Activated naive CD4-positive, alpha-beta T cell treated with anti-CD3 and anti-CD28 coated beads for 36 hours (primary cell): ENCODE measurements at places on chromosomes 7 and 10. TPM values are rescaled to one million over a fixed set of nuclear protein-coding genes. Genes with fewer than 3 reads are reported as not detected.
A peak's percentile ranks its signal among the peaks of the same experiment; 100 is the strongest.

- no peak for DNase-seq
Measured at GRCh38 chr7:138396251-138397070, 63.6 kb upstream of the TRIM24 start.

- no peak for DNase-seq
Measured at GRCh38 chr7:29605671-29606070, 42.0 kb downstream of the PRR15 start.

DNA sequence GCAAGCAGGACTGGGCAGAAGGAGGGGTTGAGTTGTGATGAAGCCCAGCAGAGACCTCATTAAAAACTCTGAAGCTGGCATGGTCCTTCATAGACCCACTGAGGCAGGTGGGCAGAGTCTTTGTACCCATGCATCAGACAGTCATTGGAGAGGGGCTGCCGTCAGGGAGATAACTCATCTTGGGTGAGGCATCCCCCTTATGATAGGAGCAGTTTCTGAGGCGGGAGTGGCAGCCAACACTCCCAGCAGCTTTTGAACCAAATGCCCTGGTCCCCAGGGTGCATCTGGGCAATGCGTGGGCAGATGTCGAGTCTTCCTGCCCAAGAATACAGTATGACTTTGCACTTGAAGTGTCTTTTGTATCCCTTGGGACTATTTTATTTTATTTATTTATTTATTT, 68.1 kb downstream of the HTR5A start:
- no peak for DNase-seq

GRCh38 chr7:44119829-44120380, 3.4 kb downstream of the POLD2 start:
- DNase-seq: no peak

- peak; percentile 82 for DNase-seq
Measured at GRCh38 chr7:151017953-151018420, 6.3 kb downstream of the ATG9B start.

GRCh38 chr10:91198781-91199180, 21.7 kb upstream of the PCGF5 start:
- DNase-seq: peak; percentile 37

DNA sequence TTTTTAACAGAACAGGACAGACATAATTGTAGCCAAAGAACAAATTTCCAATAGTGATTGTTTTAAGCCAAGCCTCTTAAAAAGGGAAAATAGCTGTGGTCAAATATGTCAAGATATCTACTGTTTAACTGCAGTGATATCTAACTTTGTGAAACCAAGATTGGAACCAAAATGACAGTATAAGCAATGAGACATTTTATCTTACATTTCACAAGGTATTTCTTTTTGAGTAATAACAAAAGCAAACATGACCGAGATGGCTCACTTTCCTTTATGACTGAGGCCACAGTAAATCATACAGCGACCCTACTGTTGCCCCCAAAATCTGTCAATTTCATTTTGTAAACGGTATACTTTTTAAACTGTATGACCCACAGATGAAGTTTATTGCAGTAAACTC, 215.8 kb downstream of the MLLT10 start:
- DNase-seq: no peak

DNA sequence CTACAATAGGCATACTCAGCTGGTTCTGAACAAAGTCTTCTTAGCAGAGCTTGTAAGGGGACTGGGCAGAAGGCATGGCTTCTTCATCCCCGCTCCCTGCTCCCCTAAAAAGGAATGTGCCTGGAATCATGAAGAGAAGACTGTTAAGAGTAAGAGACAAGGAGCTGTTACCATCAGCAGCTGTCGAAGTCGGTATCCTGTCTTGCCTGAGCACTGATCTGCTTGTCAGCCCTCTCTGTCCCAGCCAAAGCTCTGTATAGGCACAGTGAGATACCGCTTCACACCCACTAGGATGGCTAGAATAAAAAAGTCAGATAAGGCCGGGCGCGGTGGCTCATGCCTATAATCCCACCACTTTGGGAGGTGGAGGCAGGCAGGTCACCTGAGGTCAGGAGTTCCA, 2.4 kb downstream of the ABLIM1 start:
- no peak for DNase-seq

- DNase-seq: peak; percentile 86
Measured at GRCh38 chr10:84205049-84205852, 10.9 kb downstream of the CDHR1 start.

GRCh38 chr7:1227071-1227804, 5.4 kb upstream of the UNCX start:
- DNase-seq: no peak

GRCh38 chr7:68550027-68550426, 1048.2 kb upstream of the AUTS2 start:
- DNase-seq: no peak

DNA sequence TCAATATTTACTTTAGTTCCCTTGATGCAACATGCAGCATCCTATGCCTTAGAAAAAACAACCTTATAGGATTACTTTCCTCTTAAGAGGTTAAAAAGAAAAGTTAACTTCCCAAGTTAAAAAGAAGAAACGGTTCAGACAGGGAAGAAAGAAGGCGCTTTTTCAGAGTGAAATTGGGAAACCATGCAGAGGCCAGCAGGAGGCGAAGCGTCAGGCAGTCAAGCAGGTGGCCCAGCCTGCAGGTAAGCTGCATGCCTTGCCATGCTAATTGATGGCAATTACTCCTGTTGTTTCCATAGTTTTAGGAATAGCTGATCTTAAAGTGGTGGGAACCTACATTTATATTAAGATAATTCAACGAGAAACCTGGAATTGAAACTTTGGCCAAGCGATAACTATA, 302.6 kb upstream of the SP4 start:
- DNase-seq: no peak

GRCh38 chr10:132550366-132551092, 12.9 kb downstream of the INPP5A start:
- DNase-seq: no peak

DNA sequence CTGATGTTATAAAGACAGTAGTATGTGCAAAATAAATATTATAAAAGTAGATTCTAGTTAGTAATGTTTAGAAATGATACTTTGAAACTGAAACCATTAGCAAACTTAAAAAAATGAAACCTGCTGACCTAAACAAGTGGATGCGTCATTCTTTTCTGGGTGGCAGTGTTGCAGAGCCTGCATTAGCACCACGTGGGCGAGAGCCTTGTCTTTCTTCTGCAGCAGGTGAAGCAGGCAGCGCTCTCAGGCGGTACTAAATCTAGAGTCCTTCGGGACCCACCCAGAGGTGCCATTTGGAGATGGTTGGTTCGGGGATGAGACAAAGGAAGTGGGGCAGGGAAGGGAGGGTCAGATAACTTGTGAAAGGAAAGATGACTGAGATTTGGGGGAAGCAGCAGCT, 759.1 kb upstream of the IGFBP3 start:
- no peak for DNase-seq

DNA sequence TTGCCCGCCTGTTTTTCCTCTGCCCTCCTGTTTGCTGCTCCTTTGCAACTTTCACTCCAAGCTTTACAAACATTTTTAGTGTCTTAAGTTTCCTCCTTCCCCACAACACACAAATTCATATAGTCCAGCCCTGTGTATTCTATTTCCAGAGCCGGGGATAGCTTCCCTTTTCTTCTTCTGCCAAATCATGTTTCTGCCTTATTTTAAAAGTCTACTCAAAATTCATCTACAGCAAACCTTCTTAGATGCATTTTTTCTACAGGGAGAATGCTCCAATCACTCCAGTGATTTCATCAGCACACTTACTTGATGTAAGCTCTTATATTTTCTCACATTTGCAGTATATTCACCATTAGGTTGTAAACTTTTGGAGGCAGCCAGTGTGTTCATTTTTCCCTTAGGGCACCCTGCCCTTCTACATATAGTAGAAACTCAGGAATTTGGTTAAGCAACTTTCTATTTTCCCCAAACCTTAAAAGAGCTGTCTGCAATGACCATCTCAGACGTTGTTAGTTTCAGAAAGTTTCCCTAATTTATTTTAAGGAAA, 12.4 kb upstream of the ACTA2 start:
- no peak for DNase-seq

- no peak for DNase-seq
Measured at GRCh38 chr10:79472951-79473350, 27.5 kb upstream of the ZCCHC24 start.

GRCh38 chr7:129240119-129240820, 15.4 kb downstream of the AHCYL2 start:
- no peak for DNase-seq

DNA sequence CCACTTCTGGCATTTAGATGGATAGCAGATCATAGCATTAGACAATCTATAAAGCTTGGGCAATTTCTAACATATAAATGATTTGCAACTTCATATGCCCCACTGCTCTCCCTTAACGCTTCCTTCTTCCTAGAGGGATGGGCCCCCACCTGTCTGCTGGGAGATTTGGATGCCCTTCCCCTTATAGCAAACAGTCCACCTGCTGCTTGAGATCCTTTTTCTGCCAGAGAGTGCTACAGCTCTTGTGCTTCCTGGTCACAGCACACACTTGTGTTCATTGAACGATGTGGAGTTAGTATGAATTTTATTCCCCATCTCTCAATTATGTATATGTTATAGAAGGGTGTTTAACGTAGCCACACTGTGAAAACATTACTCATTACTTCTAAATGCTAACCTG, 10.4 kb upstream of the PCGF5 start:
- no peak for DNase-seq

GRCh38 chr10:121527690-121528089, 70.6 kb downstream of the FGFR2 start:
- DNase-seq: no peak

DNA sequence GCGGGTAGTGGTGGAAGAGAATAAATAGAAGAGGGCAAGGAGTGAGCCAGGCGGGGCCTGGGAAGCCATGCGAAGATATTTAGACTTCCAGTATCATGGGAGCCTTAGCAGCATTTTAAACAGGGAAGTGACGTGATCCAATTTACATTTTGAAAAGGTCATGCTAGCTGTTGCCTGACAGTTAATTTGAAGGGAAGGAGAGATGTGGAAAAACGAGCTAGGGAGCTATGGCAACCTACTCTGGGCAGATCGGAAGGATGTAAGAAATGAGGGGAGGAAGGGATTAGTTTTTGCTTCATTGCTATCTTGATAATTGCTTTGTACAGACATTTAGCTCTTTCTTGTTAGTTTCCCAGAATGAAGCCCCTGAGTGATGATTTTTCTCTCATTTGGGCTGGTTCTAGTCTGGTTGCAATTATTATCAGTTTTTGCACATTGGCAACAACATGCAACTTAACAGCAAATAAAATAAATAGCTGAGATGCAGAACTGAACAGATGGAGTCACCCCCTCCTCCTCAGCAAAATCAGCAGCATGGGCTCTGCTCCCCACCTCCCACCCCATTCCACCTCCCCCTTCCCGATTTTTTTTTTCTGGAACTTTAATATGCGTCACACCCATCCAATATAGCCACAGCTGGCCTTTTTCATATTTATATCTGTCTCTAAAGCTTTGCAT, 13.0 kb upstream of the CALU start:
- no peak for DNase-seq

- no peak for DNase-seq
Measured at GRCh38 chr7:158053183-158053915, 534.3 kb downstream of the PTPRN2 start.

- no peak for DNase-seq
Measured at GRCh38 chr10:133009218-133009950, 67.0 kb upstream of the CFAP46 start.

DNA sequence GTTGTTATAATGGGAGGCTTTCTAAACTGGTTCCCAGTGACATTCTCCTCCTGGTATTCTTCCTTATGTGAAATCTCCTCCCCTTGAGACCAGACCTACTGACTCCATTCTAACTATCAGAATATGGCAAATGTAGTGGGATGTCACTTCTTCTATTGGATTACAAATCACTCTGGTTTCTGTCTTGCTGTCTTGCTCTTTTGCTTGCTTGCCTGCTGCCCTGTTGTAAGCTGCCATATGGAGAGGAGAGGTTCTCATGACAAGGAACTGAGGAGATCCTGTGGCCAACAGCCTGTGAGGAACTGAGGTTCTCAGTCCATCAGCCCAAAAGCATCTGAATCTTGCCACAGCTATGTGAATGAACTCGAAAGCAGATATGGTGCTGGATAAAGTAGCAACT, 4.7 kb upstream of the NRCAM start:
- DNase-seq: no peak

DNA sequence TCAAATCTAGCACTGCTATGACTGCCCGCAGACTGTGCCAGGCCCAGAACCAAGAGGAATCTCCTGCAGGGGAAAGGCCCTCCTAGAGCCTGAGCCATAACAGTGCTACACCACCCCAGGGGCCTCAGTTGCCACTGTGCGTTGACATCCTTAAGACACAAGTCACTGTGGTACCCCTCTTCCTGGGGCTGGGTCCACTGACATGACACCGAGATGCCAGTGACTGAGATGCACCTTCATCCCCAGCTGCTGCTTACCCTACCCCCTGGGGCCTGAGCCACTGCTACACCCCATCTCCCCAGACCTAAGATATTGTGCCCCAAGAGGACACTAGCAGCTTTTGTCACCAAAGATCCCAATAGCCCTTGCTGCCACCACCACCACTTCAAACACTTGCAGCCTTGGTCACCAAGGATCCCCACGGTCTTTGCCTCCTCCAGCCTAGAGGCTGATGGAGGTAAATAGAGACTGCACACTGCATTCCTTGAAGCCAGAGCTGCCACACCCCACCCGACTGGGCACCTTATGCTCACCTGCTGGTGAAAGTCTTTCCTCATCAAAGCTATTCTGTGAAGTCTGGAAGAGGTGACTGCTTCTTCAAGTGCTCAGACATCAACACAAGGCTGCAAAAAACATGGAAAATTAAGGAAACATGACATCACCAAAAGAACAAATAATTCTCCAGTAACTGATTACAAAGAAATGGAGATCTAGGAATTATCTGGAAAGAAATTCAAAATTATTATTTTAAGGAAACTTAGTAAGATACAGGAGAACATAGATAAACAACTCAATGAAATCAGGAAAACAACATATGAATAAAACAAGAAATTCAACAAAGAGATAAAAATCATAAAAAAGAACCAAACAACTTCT, 40.4 kb upstream of the SHH start:
- DNase-seq: no peak

DNA sequence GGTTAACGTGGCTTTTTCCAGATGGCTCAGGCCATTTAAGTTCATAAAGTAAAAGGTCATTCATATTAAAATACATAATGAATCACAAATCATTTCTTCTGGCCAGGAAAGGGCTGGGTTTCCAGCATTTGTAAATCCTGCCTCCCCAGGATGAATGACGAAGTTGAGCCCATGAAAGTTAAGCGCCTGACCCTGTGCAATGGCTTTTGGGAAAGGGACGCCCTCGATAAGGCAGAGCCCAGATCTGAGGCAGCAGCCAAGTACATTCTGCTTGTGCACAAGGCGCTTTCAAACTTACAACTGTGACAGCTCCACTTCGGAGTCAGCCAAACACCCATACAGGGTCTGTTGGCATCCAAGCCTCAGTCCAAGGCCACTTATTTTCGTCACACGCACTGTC, 2.8 kb downstream of the GIMAP6 start:
- DNase-seq: no peak

GRCh38 chr7:86955895-86956503, 103.5 kb downstream of the ELAPOR2 start:
- no peak for DNase-seq

The ABCA13 gene
- total RNA-seq: not detected

The ZNF518A gene
- 12.1 TPM for total RNA-seq

The CRHR2 gene
- total RNA-seq: not detected

The ATOH7 gene
- total RNA-seq: not detected

The CLEC5A gene
- total RNA-seq: not detected

The VCL gene
- total RNA-seq: 14.4 TPM

The UNC5B gene
- total RNA-seq: 0.05 TPM

The GNAT3 gene
- total RNA-seq: not detected

The PRSS2 gene
- 0.50 TPM for total RNA-seq

The SLC13A4 gene
- not detected for total RNA-seq

The ATP6V0A4 gene
- total RNA-seq: not detected

The AFAP1L2 gene
- total RNA-seq: 0.98 TPM

The ICA1 gene
- total RNA-seq: 0.94 TPM

The KCNH2 gene
- total RNA-seq: 0.19 TPM
